NCI-H187 treated with DMSO at 0.1 percent for 48 hours (cell line): ENCODE measurements at places on chromosomes 12 and 14.
A peak's percentile ranks its signal among the peaks of the same experiment; 100 is the strongest.

- no peak for DNase-seq
Measured at GRCh38 chr14:68619790-68620574, 172.9 kb downstream of the ZFP36L1 start.

- no peak for DNase-seq
Measured at GRCh38 chr14:102545461-102546265, 36.1 kb upstream of the ANKRD9 start.

DNA sequence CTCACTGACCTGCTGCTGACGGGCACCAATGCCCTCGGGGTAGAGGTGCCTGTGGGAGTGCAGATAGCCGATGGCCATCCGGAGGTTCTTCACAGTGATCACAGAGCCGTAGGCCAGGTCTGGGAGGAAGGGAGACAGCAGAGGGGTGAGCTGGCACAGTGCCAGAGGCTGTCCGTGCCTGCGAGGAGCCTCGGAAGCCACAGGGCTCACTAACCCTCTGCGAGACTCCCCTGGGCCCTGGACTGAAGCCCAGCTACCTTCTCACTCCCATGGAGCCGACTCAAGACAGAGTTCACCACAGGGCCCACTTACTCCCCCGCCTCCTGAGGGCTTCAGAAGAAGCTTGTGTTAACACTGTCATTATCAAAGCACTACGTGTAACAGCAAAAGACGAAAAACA is 24.5 kb downstream of the POMT2 start:
- no peak for DNase-seq

DNA sequence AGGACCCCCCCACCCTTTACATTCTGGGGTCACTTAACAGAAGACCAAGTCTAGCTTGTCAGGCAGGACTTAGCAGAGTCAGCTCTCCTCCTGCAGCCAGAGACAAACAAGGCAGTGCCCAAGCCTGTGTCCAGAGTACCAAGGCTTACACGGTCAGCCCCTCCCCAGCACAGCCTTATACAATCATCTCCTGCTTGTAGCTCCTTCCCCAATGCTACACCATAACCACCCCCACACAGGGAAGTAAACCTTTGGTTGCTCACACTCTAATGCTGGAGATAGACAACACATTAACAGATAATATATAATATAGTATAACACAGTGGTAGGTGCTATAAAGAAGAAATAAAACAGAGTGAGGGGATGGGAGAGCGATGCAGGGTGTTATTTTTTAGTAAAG is 175.4 kb upstream of the PWP1 start:
- DNase-seq: no peak

GRCh38 chr12:107992870-107993451 is 136.1 kb upstream of the WSCD2 start:
- DNase-seq: peak; percentile 26

DNA sequence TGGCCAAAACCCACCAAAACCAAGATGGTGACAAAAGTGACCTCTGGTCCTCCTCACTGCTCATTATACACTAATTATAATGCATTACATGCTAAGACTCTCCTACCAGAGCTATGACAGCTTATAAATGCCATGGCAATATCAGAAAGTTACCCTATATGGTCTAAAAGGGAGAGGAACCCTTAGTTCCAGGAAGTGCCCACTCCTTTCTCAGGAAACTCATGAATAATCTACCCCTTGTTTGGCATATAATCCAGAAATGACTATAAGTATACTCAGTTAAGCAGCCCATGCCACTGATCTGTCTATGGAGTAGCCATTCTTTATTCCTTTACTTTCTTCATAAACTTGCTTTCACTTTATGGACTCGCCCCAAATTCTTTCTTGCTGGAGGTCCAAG is 43.0 kb upstream of the FUT8 start:
- no peak for DNase-seq

DNA sequence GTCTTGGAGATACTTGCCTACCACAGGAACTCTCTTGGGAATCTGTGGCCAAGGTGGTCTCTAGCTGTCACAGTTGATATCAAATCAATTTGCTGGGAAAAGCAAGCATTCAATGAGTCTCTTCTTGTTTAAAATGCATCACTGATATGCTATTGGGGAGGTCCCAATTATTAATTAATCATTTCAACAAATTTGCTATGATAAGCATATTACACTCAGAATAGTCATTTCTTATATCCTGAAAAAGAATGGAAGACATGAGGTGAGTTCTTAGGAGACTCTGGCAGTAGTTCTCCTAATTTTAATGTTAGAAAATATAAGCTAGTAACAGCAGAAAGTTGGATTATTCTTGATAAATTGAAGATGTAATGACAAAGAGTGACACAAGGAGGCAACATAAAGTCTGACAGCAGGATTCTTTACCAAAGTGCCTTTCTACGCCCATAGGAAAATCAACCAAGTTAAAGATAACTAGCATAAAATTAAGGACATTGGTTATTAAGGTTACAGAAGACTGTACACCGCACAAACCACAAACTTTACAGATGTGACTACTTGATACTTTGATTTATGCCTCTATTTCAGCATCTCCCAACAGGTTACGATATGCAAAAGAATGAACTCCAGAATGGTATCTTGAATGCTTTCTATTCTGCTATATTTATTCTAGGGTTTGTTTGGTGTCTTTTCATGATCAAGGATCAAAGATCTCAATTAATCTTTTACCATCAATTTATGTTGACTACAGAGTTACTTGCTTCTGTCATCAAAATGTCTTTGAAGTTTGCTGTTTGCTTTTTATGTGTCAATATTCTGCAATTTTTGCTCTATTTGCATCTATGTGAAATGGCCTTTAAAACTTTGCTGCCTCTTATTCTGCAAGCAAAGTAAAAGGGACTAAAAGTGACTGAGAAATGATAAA is 349.6 kb upstream of the CLEC14A start:
- no peak for DNase-seq

DNA sequence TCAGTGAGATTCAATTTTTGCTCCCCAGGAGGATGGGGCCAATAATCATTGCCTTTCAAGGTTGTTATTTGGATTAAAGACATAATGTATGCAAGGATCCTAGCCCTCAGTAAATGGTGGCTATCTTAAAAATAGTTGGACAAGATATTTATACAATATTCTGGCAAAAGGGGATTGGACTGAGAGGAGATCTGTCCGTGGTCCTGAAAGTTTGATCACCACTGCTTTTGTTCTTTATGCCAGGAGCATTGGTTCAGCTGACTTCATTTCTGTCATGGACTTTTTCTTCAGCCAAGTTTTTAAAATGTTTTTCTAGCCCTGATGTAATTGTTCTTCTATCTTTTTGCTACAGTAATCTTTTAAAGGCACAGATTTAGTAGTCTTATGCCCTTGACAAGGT is 70.2 kb upstream of the TCL1A start:
- no peak for DNase-seq

- DNase-seq: no peak
Measured at GRCh38 chr12:54631988-54632728, 2.5 kb downstream of the LACRT start.

GRCh38 chr14:77641534-77642341 is 25.3 kb upstream of the SPTLC2 start:
- DNase-seq: no peak

DNA sequence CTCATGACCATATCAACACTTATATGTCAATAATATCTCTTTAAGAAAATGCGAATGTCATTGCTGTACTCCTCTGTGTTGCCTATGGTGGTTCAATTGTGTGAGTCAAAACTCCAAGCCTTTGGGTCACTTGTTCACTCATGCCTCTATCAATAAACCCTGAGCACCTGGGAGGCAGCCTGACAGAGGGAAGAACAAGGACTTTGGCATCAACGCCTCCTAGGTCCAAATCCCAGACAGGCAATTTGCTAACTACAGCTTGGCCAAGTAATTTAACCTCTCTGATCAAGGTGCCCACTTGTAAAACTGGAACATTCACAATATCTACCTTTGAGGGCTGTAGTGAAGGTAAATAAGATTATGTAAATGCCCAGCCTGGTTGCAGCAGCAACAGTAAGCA is 137.8 kb downstream of the SAMD4A start:
- DNase-seq: no peak

DNA sequence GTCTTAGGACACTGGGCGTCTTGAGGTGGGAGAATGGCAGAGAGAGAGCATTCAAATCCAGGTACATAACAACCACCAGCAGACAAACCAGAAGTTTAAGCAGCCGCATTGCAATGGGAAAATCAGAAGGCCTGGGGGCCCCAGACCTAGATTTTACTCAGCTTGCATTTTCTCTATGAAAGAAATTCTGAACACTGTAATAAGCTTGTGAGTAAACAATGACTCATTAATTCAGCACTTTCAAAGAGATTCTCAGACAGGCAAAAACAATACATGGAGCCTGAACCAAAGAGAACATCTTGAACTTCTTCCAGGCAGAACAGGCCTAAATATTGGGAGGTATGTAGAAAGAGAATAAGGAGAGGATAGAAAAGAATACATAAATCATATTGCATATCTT is 69.8 kb upstream of the IFNG-AS1 start:
- no peak for DNase-seq

DNA sequence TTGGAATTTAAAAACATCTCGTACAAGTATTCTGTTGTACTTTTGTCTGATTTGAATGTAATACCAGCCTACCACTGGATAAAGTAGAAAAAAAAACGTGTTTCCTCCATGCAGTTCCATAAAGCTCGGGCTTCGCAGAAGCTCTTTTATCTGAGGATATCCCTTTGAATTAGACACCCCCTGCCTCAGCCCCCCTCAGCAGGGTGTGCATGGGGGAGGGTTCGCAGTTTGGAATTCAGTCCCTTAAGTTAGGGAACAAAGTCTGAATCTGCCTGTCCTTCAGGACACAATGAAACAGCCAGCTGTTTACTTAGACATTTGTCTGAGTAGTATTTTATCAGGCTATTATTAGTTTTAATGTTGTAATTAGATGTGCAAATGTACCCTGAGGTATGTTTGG is 234.0 kb upstream of the CAND1 start:
- DNase-seq: no peak

DNA sequence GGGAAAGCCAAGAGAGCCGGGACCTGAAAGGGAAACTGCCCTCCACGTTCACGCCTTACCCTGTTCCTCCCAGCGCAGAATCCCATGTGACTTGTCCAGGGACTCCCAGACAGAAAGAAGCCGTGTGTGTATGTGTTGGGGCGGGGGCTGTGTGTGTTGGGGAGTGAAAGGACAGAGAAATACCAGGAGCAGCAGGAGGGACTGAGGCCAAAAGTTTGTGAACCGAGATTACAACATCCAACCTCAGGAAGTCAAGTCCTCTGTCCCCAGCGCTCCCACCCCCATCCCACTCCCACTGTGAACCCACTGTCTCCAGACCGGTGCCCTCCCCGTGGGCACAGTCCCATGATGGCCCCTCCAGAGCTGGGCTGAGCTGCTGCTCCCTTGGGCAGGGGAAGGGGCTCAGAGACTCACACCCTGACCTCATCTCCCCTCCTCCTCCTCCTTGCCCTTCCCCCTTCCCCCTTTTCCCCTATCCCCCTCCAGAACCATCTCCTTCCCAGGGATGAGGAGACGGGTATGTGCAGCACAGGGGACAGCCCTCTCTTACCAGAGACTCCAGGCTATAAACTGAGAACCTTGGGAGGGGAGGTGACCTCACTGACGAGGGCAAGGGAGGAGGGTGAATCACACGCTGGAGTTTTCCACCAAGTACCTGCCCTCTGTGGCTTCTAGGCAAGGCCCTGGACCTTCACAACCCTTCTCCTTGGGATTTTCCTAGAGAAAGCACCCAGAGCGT is at the start of gene SLC6A12:
SLC6A12 (minus strand) TSS at position 155 of the 739 bp plus-strand sequence. CDS start 4,171 bp downstream, outside the sequence.
- no peak for DNase-seq

- DNase-seq: no peak
Measured at GRCh38 chr12:106978035-106978800, 8.7 kb downstream of the MTERF2 start.

GRCh38 chr12:125871811-125872594 is 806.8 kb downstream of the AACS start:
- no peak for DNase-seq

DNA sequence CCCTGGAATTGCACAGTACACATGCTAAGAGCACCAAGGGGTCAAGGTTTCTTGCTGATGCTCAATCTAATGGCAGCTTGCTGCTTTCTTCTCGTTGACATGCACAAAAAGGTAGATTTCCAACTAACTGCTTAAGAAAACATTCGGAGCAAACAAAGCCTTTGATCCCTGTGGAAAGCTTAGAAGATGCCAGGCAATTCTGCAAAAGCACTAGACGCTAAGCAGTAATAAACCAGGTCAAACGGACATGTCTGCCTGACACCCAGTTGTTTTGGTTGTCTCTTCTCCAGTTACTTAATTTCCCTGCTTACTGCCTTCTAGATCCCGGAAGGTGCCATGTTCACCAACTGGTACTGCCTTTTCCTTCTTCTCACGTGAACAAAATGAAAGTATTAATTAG is 100.5 kb upstream of the TMCC3 start:
- no peak for DNase-seq

GRCh38 chr12:122873540-122873939 is 22.4 kb downstream of the VPS37B start:
- no peak for DNase-seq
